ENCODE measurements at places on chromosomes 16 and 17.
A peak's percentile ranks its signal among the peaks of the same experiment; 100 is the strongest.

DNA sequence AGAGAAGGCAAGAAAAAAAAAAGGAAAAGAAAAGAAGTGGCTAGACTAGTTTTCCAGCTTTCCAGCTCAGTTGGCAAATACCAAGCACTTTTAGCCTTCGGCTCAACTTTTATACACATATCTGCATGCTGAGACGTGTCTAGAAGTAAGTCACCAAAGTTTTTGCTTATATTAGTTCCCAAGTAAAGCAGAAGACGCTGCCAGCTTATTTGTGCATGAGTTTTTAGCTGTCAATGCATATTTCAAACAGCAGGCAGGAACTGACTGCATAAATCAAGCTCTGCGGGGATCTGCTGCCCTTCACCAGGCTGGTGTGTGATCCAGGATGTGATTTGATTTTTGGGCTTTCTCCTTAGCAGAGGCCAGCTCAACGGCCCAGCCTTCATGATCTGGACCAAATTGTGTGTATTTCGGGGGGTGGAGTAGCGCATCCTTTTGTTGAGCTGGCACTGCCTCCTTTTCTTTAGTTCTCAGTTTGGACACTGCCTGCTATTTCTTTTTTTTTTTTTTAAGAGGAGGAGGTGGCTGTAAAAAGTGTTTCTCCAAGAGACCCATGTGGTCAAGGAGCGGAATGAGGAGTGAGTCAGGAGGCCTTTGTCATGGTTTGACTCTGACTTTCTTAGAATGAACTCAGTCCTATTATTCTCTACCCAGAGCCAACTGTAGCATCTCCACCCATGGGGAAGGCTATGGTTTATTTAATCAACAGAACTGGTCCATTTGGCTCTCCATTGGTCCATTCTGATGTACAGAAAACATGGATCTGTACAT lies 162.6 kb upstream of the XYLT1 start:
- DNase-seq = no peak

- DNase-seq = peak; percentile 44
These were observed 209.7 kb downstream of the CCDC182 start for GRCh38 chr17:57535249-57535966.

- DNase-seq = peak; percentile 75
These were observed 155.6 kb upstream of the PLCG2 start for GRCh38 chr16:81623365-81624102.

DNA sequence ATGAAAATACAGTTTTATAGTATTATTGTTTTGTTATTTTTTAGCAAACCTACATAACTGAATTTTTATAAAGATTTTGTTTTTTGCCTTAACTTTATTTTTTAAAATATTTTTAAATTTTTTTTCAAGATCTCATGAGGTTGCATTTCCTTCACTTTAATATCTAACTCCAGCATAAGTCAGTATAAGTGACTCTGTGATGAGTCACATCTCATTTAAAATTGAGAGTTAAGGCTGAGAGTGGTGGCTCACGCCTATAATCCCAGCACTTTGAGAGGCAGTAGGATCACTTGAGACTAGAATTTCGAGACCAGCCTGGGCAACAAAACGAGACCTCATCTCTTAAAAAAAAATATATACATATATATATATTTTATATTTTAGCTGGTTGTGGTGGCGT lies 44.0 kb downstream of the NLK start:
- DNase-seq = no peak

DNA sequence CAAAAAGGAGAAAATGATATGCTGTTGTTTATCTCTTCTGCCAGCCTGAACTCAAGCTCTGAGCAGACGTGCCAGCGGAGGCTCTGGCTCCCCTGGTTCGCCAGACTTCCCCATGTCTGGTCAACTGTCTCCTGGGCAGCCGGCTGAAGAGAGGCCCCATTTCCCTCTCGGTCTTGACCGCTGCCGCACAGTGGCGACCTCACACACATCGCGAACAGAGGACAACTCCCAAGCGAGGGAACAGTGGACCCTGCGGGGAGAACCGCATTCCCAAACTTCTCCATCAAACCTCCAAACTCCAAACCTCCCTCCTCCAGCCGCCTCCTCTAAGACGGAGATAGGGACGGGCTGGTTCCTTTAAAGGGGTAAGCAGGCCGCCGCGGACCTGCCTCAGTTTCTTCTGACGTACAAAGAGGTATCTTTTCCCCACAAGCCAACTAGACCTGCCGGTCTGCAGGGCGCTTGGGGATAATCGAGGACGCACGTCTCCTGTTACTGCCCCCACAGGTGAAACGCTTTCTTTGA lies 24.9 kb upstream of the RFFL start:
- peak; percentile 54 for DNase-seq

GRCh38 chr17:65170839-65171238 lies 33.7 kb downstream of the RGS9 start:
- DNase-seq = peak; percentile 54

GRCh38 chr16:11539641-11540050 lies 47.1 kb downstream of the LITAF start:
- no peak for DNase-seq

DNA sequence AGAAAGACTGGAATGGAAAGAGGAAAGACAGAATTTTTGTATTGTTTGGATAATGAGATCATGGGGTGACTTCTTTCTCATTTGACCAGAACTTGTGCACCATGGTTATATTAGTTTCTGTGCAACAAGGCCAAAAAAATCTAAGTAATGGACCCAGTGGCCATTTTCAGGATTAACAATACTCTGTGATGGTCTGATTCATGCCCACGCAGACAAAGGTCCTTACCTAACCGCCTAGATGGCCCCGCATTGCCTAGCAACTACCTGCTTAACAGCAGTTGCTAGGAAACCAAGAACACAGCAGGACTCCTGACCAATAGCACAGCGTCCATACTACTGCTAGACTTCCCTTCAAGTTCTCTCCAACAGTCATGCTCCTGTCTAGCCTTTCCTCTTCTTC lies 22.4 kb downstream of the MIS12 start:
- no peak for DNase-seq

GRCh38 chr16:57892041-57892440 lies 78.9 kb downstream of the CNGB1 start:
- DNase-seq = no peak

DNA sequence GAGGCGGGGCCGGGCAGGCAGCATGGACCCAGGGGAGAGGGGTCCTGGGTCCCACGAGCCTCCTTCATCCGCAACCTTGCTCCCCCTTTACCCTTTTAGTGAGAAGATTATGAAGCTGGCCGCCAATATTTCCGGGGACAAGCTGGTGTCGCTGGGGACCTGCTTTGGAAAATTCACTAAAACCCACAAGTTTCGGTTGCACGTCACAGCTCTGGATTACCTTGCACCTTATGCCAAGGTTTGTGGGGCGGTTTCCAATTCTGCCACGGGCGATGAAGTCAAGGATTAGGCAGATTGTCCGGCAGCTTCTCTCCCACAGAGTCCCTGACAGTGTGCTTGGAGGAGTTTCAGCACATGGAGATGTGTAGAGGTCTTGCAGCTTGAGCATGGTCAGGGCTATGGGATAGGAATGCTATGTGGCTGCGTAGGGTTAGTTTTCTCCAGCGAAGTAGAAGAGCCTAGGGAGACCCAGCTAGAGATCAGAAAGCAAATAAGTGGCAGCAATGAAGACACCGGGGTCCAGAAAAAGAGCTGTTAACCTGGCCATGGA lies 598 bp downstream of the NIP7 start:
- DNase-seq = no peak

DNA sequence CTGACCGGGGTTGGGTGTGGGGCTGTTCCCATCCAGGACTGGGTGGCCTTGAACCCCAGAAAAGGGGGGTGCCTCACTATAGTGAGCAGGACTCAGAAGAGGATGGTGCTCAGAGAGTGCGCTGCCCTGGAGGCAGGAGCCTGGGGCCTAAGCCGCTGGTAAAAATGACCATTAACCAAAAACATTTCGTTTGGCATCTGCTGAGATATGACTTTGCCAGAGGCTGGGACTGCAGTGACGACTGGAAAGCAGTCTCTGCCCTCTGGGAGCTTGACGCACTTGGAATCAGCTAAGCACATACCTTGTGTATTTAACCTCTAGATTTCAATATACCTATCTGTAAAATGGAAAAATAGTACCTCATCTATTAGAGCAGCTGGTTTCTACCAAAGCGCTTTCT lies 7.2 kb upstream of the CRHR1 start:
- no peak for DNase-seq

DNA sequence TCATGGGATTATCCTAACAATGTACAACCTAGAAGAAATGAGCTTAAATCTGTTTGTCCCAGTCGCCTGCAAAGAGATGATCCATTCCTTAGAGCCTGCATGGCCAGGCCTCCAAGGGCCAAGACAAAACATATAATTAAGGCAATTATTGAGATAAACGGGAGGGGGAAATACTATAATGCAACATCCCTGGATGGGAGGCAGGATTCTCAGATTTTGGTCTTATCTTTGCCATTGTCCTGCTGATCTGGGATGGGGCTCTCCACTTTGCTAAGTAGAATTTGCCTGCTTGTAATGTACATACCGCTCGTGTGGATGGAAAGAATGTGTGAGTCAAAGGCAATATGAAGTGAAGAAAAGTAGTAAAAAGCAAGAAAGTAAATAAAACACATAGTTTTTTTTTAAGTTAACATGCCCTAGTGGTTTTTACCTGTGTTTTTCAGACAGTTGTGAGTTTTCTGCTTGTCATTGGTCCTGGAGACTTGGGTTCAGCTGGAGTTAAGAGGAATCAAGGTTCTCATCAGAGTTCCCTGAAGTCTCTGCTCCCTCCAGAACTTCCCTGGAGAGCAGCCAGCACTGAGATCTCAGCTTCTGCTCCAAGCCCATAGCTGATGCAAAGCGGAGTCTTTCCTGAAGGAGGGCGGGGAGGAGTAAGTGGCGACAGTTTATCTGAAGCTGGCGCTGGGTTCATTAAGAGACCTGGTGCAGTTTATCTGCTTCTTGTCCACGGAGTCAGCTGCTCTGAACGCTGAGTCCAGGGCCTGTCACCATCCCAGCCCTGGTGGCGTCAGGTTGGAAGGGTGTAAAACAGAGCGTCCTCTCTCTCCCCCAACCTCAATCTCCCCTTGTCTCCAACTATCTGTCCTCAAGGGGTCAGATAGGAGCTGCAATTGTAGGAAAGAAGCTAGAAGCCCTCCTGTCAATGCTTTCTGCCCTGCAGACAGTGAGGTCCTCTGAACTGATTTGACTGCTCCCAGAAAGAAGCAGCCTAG lies 30.1 kb downstream of the HOXB1 start:
- DNase-seq = no peak

DNA sequence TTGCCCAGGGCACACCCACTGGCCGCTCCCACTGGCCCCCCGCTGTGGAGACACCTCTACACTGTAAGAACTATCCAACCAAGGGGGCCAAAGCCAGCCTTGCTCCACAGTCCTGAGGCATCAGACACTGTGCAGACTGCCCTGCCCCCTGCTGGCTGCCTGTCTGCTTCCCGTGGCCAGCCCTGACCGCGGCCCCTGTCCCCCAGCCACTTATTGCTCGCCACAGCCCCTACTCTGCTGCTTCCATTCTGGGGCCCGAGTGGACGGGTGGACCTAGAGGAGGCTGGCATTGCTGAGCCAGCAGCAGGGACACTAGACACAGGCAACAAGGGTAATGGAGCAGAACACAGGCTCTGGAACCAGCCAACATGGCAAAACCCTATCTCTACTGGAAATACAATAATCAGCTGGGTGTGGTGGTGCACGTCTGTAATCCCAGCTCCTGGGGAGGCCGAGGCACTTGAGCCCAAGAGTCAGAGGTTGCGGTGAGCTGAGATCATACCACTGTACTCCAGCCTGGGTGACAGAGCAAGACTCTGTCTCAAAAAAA lies 19.7 kb upstream of the LRRC37A3 start:
- no peak for DNase-seq

DNA sequence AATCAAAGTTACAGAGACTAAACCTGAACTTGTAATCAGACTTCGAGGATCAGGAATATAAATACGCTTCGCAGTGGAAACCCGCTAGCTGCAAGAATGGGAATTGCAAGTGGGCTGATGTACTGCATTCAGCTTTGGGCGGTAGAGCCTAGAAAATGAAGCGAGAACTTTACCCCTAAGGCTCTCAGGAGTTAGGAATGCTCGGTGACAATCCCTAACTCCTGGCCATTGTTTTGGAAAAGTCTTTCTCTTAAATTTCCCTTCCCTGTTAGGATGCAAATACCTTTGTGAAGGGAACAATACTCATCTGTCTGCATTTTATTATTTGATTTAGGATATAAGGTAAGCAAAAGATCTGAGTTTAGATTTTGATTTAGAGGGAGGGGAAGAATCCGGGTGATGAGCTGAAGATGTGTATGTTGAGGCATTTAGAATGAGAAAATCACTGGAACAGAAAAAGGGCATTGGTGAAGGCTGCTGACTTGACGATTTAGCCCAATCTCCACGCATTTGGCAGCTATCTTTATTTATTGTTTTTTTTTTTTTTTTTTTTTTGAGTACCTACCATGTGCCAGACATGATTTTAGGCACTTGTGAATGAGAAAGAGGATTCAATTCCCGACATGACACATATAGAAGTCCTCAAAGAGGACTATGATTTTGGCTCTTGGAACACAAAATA lies 2.2 kb upstream of the TOX3 start:
- no peak for DNase-seq

GRCh38 chr17:57458718-57459285 lies 202.5 kb downstream of the MSI2 start:
- peak; percentile 22 for DNase-seq
